Stromal cell of bone marrow (primary cell): ENCODE measurements at places on chromosomes 2 and 18.

- no peak for DNase-seq
These were observed 30.8 kb downstream of the CCDC150 start for GRCh38 chr2:196670342-196670741.

- DNase-seq = no peak
These were observed 6.5 kb upstream of the IMPA2 start for GRCh38 chr18:11974741-11975325.

GRCh38 chr2:166593403-166593802 lies 99.4 kb upstream of the SCN7A start:
- peak; percentile 60 for DNase-seq

DNA sequence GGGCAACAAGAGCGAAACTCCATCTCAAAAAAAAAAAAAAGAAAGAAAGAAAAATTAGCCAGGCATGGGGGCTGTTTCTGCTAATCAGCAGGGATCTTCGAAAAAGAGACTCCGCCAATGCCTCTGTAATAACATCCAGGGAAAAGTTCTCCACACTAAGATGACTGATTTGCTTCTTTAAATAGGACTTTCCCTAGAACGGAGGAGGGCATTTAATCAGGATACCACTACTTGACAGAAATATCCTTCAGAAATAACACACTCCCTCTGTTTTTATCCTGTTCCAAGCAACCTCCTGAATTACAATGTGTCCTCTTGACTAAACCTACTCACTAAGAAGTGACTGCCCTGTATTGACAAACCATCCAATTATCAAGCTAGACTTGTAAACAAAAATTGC lies 21.7 kb downstream of the REV1 start:
- no peak for DNase-seq

GRCh38 chr2:241053576-241054251 lies 48.4 kb downstream of the MTERF4 start:
- no peak for DNase-seq

GRCh38 chr2:129627437-129627836 lies 352.0 kb upstream of the RAB6C start:
- no peak for DNase-seq

DNA sequence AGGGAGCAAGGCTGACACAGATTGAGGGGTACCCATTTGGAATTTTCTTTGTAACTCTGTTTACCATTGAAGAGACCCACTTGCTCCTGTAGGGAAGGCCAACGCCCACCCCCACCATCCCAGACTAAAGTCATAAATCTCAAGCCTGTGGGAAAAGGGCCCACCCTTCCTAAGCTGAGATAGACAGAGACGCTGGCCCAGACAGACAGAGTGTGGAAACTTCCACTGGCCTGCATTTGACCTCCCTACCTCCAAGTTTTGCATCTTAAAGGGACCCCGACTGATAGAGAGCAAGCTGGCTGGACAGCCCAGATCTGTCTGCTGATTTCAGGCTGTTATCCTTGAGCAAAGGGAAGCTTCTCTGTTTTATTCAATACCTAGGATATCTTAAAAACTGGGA lies 48.2 kb upstream of the SLC14A2 start:
- DNase-seq = no peak

GRCh38 chr2:62334440-62335058 lies 138.6 kb downstream of the B3GNT2 start:
- DNase-seq = no peak

GRCh38 chr18:48806551-48807261 lies 144.1 kb downstream of the SMAD7 start:
- DNase-seq = no peak

GRCh38 chr2:119536211-119536610 lies 8.0 kb upstream of the CFAP221 start:
- no peak for DNase-seq

GRCh38 chr2:192026825-192027120 lies 168.0 kb downstream of the TMEFF2 start:
- DNase-seq = no peak

DNA sequence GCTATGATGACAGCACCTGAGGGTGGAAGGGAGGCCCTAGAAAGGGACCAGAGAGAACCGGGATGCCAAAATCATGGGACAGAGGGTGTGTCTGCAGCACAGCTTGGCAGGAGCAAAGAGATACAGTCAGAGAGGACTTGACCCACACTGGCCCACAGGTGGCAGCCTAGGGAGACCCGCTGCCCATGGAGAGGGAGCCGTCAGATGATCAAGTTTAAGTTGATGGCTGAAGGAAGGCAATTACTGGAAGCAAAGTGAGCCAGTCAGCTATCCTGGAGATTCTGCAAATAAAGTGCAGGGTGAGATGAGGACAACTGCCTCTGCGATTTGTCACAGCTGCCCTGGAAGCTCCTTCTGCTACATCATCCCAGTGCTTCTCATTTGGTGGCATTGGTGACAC lies 74.0 kb downstream of the CMPK2 start:
- DNase-seq = no peak

DNA sequence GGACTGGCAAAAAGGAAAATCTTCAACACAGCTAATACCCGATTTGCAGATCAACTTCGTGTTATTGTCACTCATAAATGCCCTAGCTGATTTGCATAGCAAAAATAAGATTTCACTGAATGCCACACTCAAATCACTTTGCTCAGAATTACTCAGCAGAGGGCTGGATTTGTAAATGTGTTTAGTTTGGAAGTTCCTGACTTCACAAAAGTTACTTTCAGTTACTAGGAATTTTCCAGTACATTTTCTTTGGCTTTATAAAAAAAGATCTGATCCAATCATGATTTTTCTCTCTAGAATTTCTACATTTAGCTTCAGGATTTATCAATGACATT lies 433.3 kb upstream of the ID2 start:
- DNase-seq = peak; percentile 51

DNA sequence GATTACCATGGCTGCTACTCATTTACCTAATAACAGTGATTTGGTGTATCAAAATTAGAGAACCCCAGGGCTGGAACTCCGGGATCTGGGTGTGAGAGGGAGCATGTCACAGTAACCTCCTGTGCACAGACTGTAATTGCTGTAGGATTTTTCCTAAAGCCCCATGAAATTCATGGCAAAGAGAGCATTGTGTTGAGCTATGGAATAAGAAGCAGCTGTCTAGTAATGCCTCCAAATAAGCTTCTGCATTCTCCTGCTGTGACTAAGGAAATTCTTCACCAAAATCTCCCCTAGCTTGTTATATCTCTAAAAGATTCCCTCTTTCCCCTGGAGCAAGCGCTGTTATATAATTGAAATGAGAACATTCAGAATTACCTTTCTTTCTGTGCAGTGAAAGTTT lies 158.1 kb upstream of the SPATS2L start:
- DNase-seq = no peak

- no peak for DNase-seq
These were observed 272.7 kb upstream of the FSHR start for GRCh38 chr2:49426996-49427395.

GRCh38 chr2:197158591-197159550 lies 151.7 kb downstream of the ANKRD44 start:
- DNase-seq = no peak

DNA sequence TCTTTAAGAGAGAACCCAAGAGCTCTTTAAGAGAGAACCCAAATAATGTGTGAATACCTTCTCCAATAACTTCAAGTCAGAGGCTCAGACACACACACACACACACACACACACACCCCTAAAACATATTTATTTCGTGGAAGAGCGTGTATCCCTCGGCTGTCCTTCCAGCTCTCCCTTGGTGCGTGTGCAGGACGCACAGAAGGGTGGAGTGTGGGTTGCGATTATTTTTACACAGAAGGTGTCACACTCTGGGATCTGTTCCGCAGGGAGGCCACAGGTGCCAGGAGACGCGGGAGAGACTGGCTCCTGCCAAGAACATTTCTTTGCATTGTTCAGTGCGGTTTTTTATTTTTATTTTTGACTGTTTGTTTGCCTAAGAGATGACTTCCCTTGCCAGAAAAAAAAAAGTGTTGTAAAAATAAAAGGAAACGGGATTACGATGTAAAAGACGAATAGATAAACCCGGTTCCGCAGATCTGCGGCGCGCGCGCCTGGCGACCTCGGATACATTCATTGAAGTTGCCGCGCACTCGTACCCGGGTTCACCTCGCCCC lies 47.3 kb upstream of the ATP6V1B1 start:
- no peak for DNase-seq

GRCh38 chr2:197209742-197210408 lies 100.7 kb downstream of the ANKRD44 start:
- no peak for DNase-seq

- DNase-seq = no peak
These were observed 40.3 kb downstream of the AAK1 start for GRCh38 chr2:69603146-69603743.

DNA sequence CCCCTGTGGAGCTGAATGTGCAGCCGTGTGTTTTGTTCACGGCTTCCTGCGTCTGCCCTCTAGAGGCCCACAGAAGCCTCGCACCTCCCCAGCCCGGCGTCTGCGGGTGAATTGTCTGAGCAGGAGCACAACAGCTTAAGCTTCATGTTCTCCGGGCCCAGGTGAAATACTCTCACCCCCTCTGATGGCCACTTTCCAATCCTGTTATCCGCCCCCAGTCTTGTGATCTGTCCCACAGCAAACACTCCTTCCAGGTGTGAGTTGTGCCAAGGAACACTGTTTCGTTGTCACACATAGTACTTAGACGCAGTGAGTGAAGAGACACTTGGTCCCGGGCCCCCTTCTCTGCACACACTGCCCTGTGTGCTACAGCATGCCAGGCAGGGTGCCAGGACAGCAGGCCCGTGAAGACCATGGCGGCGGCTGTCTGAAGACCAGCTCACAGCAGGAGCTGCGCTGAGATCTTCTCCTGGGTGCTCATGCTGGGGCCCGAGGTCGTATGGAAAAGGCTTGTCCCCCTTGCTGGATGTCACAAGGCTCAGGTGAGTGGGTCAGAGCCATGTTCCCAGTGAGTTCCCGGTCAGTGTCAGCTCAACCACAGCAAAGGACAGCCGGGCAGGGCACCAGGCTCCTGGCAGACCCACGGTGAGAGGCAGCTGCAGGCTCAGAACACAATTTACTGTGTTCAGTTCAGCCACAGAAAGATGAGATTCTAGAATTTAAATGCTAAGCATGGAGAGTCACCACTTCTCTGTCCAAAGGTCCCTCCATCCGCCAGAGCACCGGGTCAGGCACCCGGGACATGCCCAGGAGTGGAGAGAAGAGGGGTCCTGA lies 6.8 kb upstream of the PXDN start:
- peak; percentile 64 for DNase-seq

DNA sequence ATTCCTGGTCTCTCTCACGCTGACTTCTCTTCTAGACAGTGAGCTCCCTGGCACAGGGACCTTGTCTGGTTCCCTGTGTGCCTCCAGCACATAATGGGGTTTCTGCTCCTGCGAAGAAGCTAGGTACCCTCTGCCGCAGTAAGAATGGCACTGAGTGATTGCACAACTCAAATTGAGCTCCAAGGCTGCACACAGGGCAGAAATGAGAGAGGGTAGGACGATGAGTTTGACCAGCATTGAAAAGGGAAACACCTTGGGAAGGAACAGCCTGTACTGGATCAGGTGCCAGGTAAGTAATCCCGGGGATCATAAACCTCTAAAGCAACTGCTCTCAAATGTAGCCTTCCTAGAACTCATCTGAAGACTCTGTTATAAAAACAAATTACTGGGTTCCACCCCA lies 21.0 kb upstream of the MSGN1 start:
- no peak for DNase-seq

DNA sequence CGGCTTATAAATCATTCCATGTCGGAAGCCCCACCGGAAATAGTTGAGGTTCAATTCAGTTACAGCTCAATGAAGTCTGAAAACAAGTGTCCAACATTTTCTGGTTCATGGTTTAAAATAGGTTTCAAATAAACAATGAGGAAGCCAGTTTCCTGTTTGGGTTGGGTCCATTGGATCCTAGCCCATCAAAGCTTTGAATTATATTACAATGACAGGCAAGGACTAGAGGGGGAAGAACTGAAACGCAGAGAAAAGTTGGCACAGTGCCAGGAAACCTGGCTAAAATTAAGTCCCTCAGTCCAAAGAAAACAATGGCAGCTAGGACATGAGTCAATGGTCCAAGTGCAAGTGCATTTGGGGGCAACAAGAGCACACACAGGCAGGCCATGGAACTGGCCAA lies 32.0 kb downstream of the SLC14A1 start:
- peak; percentile 75 for DNase-seq

DNA sequence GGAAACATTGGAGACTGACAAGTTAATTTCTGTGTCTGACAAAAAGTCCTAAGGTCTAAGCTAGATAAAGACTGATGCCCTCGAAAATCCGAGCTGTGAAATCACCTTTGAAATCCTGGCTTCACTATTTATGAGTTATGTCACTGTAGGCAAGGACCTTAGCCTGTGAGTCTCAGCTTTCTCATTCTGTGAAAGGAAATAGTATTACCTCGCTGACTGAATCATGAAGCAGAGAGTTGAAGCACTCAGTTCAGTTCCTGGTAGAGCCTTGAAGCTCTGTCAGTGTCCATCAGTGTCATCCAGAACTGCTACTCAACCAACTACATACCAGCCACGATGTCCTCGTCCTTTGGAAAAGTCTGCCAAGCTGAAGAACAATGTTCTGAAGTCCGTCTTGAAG lies 1025.6 kb upstream of the GYPC start:
- no peak for DNase-seq
